ENCODE measurements at places on chromosomes 1 and 21.

GRCh38 chr1:240190881-240191401 lies 99.3 kb downstream of the FMN2 start:
- DNase-seq = no peak

GRCh38 chr1:234697741-234698140 lies 87.8 kb upstream of the IRF2BP2 start:
- DNase-seq = no peak

DNA sequence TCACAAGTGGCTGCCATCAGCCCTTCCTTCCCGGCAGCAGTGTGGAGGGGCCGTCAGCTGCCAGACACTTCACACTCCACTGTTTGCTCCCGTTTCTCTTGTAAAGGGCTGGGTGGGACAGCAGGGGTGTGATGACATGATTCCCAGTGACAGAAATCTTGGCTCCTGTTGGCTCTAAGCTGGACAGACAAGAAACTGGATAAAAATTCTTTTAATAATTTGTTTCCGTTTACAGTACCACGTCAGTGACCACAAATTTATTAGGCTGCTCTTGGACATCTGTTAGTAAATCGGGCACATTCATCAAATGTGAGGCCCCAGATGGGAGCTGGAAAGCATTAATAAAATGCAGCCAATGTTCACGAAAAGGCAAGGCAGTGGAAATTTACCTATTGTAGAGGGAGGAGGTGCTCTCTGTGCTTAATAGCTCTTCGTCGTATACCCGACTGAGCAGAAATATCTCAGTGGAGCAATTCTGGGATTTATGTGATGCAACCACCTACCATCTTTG lies 353.7 kb upstream of the GREM2 start:
- no peak for DNase-seq

- DNase-seq = no peak
Observed at GRCh38 chr1:151585622-151586021, 26.2 kb upstream of the SNX27 start.

DNA sequence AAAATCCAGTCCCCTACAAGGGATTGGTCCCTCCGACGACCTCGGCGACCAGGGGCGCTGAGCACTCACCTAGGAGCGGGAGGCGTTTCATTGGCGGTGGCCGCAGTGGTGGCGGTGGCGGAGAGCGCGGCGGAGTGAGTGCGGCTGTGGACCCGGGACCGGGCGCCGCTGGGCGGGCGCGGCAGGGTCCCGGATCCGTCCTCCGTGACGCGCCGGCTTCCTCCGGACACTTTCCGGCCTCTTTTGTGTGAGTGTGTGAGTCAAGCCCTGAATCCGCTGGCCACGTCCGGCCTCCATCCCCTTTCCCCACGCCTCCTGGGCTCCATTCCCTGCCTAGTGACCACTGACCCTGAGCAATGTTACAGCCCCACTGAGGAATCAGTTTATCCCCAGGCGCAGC lies at the start of gene ADGRL4:
TSS of gene ADGRL4 (minus strand) at position 167 of the 400 bp plus-strand sequence. CDS start at position 91, 76 bp downstream.
- no peak for DNase-seq

DNA sequence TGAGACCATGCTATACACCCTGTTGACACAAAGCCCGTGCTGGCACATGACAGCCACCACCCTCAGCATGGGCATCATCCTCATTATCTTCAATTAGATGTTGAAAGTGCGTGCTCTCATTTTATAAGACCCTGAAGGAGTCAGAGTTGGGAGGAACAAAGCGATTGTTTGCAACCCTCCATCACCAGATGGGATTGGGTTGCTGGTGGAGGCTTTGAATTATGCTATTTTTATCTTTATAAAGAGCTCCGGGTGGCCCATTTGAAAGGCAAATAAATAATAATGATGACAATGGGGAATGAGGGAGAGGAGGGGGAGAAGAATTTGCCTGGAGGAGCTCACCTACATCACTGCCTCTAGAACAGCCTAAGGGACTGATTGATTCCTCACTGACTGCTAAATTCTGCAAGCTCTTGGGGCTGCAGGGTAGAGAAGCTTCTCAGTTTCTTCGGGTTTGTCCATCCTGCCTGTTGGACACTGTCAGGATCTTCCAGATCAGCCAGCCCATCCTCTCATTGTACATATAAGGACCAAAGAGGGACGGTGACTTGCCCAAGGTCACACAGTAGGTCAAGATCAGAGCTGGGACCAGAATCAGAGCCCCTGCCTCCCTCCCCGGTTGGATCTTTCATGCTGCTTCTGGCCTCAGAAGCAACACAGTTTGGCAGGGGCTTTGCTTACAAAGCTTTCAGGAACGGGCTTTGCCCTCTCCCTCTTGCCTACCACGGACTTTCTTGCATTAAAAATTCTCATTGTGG lies 130.9 kb upstream of the ZBTB40 start:
- no peak for DNase-seq

- no peak for DNase-seq
Observed at GRCh38 chr1:20137604-20138003, 1.5 kb upstream of the PLA2G2F start.

- peak; percentile 2 for DNase-seq
Observed at GRCh38 chr1:41533731-41534080, 49.2 kb upstream of the EDN2 start.

DNA sequence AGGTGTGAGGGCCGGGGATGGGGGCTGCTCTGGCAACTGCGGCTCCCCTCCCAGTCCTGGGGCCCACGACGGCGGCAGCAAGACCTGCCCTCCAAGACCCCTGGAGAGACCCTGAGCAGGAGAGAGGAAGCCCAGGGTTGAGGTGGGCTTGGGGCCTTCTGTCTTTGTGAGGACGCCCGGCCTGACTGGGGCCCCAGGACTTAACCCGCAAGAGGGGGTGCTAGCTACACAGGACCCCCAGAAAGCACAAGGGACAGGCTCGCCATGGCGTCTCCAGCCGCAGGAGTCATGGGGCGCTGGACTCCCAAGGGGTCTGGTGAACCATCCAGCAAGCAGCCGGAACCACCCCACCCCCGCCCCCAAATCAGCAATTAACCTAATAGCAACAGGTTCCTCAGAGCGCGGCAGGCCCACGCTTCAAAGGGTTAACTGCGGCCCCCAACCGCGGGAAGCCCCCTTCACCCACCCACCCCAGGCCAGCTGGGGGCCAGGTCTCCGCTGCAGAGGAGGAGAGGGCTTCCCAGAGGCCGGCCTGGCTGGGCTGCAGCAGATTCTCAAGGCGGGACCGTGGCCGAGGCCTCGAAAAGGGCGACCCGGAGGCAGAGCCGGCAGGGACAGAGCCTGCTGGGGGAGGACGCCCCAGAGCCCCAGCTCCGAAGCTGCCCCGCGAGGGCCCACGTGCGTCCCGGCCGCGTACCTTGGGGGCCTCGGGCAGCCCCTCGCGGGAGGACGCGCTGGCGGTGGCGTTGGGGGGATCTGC lies 525 bp downstream of the C1QTNF12 start:
- DNase-seq = no peak

- no peak for DNase-seq
Observed at GRCh38 chr1:247370786-247371732, 39.4 kb upstream of the ZNF496 start.

- no peak for DNase-seq
Observed at GRCh38 chr1:181010789-181011188, 11.9 kb downstream of the STX6 start.

- DNase-seq = no peak
Observed at GRCh38 chr1:56311766-56312165, 267.6 kb downstream of the PLPP3 start.

DNA sequence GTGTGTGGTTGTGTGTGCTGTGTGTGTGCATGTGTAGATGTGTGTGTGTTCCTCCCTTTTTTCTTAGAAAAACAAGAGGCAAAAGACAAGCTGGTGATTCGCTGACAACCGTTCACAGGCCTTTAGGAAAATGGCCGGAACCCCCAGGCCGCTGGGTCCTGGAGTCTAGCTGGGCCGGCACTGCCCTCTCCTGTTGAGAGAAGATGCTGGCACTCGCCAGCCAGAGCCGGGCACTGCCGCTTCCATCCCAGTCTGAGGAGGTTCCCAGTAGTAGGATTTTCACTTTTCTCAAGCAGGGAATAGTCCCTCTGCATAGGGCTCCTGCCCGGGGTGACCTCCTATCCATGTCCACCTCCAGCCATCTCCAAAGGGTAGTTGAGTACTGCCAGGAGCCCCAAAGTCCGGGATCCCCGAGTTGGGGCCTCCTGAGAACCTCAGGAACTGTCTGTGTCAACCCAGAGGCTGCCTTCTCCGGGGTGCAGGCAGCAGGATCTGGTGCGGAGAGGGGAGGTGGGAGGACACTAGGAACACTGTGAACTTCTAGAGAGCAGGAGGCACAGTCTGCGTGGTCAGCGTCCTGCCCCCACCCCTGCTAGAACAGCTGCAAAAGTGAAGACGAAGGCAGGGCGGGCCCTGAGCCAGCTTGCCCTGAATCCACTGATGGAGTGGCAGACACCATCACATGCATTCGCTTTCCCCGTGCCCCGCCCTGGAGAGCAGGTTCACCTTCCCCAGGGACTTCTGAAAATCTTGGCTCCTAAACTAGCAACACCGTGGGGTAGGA lies 44.1 kb upstream of the ARHGEF16 start:
- DNase-seq = no peak

Data from activated naive CD4-positive, alpha-beta T cell treated with anti-CD3 and anti-CD28 coated beads, Interleukin-2, amount 50 U/mL, for 16 hours (primary cell).